Activated CD8-positive, alpha-beta memory T cell treated with anti-CD3 and anti-CD28 coated beads, Interleukin-2, amount 50 U/mL, for 4 hours (primary cell): ENCODE measurements at places on chromosomes 5 and 9.

DNA sequence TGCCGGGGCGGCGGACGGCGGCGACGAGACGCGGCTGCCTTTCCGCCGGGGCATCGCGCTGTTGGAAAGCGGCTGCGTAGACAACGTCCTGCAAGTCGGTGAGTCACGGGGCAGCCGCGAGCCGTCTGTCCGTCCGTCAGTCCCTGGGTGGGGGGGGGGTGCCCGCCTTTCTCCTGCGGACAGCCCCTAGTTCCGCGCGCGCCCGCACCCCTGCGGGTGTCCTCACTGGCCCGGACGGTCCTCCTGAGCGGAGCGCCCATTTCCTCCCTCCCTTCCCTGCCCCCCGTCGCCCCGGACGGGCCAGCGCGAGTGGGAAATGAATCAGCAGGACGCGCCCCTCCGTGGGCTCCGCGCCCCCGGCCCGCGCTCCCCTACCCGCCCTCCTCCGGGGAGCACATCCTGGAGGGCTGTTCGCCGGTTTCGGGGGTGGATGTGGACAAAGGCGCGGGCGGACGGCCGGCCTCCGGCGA is 828 bp downstream of the ZSWIM6 start:
- peak; percentile 36 for DNase-seq

- DNase-seq: peak; percentile 60
Measured at GRCh38 chr5:1666812-1667588, 132.6 kb downstream of the MRPL36 start.

DNA sequence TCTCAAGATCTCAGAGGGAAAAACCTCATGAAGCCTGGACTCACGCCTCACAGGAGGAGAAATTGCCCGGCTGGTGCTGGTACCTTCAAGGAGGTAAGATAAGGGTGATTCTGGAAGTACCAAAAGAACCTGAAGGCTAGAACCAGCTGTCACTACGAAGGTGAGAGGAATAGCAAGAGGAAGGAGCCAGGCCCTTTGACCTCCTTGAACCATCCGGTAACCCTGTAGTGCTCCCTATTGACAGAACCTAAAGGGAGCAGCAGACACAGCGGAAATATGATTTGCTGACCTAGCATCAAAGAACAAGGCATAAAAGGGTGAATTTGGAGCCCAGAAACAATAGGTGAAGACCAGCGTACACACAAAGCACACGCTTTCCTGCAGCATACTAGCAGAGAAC is 92.2 kb downstream of the DOCK8 start:
- DNase-seq: peak; percentile 49

- no peak for DNase-seq
Measured at GRCh38 chr5:181149806-181150733, 2.7 kb downstream of the OR2V2 start.

DNA sequence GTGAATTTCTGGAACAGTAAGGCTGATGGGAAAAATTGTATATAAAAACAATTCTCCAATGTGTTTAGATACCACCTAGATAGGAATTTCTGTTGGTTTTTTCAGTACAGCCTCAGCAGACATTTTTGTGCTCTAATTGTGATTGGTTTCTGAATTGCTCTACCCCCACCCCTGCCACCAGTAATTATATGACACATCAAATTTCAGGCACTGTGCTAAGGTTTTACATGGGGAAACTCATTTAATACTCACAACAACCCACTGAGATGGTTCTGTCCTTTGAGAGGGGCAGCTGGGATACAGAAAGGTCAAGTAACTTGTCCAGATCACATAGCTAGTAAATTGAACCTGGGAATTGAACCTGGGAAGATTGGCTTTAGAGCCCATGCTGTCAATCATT is 288.0 kb downstream of the ARHGEF28 start:
- DNase-seq: no peak

GRCh38 chr9:85431339-85432102 is 310.2 kb downstream of the AGTPBP1 start:
- DNase-seq: no peak

- no peak for DNase-seq
Measured at GRCh38 chr9:34744295-34745221, 34.6 kb upstream of the CCL21 start.

GRCh38 chr5:170636206-170636605 is 132.4 kb downstream of the KCNIP1 start:
- DNase-seq: no peak

DNA sequence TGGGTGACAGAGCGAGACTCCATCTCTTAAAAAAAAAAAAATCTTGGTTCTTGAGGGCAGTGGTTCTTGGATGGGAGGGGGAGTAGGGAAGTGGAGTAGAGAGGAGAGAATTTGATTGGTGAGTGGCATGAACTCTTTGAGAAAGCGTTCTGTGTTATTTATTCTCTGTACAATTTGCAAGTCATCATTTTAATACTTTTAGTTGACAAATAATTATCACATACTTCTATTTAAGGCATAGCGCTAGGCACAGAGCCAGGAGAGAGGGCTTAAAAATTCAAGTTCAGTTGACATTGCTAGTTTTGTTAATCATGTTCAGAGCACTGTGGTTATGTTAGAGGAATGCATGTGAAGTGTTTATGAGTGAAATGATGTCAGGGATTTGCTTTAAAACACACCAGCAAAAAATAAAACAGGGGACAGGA is 24.6 kb downstream of the HSDL2 start:
- DNase-seq: no peak

GRCh38 chr9:124187311-124187710 is 70.4 kb upstream of the NEK6 start:
- DNase-seq: no peak

DNA sequence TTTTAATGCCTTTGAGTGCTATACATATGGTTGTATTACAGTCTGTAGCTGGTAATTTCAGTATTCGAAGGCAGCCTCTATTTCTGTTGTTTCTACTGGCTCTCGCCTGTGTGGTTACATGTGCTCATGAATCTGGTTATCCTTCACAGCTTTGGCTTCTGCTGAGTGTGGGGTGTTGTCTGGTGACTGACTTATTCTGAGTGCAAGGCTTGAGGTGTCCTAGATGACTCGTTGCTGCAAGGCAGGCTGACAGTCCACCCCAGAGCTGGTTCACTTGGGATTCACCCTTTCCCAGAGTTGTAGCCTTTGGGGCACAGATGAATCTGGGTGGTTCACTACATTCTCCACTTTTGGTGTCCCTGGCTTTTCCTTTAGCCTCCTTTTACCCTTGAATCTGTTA is 41.4 kb downstream of the PDE8B start:
- DNase-seq: no peak

- no peak for DNase-seq
Measured at GRCh38 chr5:142697356-142698255, 11.7 kb upstream of the FGF1 start.

DNA sequence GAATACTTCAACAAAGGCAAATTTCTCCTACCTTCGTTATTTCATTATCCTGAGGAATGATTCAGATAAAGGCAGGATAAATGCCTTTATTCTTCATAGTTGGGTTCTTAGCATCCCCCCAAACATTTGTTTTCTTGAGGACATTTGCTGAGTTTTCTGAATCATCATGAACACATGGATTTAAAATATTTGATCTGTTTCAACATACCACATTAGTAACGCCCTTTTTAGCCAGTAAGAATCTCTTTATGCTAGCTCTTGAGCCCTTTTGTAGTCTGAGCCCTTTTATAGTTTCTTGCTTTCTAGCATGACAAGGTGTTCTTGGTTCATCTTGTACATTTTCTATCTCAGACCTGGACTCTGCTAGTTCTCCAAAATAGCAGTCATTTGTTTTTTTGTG is 27.9 kb downstream of the SKIC3 start:
- DNase-seq: no peak

DNA sequence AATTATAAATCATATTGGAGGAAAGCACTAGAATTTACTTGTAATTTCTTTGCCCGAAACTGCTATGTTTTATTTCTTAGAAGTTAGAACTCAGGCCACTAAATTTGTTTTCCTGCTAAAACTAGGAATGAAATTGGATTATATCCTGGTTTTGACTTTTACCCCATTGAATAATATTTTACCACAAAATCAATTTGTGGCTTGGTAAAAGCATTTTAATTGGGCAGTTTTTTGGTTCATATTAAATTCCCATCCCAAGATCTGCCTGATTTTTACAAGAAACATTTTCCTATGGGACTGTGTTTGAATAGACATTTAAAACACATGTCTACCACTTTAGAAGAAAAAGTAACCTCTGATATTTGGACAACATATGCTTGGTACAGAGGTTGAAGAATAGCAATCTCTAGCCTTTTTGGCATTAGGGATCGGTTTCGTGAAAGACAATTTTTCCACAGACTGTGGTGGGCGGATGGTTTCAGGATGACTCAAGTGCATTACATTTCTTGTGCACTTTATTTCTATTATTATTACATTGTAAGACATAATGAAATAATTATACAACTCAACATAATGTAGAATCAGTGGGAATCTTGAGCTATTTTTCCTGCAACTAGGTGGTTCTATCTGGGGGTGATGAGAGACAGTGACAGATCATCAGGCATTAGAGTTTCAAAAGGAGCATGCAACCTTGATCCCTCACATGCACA is 565.6 kb downstream of the PRR16 start:
- no peak for DNase-seq

GRCh38 chr9:69380811-69381210 is 55.8 kb downstream of the ENTREP1 start:
- DNase-seq: no peak

DNA sequence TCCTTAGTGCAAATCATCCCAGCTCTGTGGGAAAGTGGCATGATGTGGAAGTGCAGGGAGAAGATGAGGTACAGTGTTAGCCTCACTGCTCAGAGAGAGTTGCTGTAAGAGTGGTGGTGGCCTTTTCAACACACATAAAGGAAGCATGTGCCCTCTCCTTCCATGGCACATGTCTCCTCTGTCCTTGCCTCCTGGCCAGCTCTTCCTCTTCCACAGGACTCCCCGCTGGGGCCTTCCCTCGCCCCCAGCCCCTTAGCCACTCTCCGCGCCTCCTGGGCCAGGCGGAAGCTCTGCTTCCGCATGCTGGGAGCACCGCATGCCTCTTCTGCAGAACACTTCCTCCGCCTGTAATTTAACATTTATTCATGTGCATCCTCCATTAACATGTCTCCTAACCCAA is 4.8 kb upstream of the KCNMB1 start:
- DNase-seq: no peak

GRCh38 chr5:72645064-72645846 is 138.0 kb upstream of the ZNF366 start:
- no peak for DNase-seq

DNA sequence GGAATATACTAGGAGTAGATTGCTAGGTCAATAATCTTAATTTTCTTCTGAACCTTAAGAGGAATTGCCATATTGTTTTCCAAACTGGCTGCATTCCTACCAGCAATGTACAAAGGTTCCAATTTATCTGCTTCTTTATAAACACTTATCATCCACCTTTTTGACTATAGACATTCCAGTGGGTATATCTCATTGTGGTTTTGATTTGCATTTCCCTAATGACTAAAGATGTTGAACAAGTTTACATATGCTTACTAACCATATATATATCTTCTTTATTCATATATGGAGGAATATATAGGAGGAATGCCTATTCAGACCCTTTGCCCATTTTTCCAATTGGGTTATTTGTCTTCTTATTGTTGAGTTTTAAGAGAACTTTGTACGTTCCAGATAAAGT is 7.6 kb downstream of the DNAJC18 start:
- no peak for DNase-seq
